ENCODE measurements at places on chromosomes 7 and 10.

DNA sequence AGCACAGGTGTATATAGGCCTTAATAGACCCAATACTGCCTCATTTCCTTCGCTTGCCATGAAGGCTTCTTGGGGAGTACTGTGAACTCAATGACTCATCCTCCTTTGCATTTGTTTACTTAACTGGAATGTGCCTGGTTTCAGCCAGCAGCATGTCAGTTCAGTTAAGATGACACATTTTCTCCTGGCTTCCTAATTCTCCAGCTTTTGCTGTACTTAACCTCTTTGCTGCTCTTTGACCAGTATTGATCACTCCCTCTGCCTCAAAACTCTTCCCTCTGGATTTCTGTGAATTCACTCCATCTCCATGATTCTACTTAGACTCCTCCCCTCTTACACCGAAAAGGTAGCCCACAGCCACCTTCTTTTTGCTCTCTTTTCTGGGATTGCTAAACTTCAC, 135.7 kb downstream of the MAGI2 start:
- no peak for DNase-seq

- no peak for DNase-seq
These were observed 84.0 kb downstream of the KAT6B start for GRCh38 chr10:74910241-74910975.

- DNase-seq: no peak
These were observed 19.4 kb upstream of the RALA start for GRCh38 chr7:39603924-39604323.

GRCh38 chr10:116866987-116867595, 17.8 kb downstream of the ENO4 start:
- DNase-seq: no peak

- no peak for DNase-seq
These were observed 259.4 kb downstream of the CAMK1D start for GRCh38 chr10:12608761-12609160.
